ENCODE measurements at places on chromosomes 13 and 19. TPM values are rescaled to one million over a fixed set of nuclear protein-coding genes. Genes with fewer than 3 reads are reported as not detected.

Gene ONECUT3
- not detected for total RNA-seq

Gene ZNF98
- not detected for total RNA-seq

Gene MIR17HG
- total RNA-seq: 6.1 TPM

Gene CAMSAP3
- total RNA-seq: 0.24 TPM

Gene CLEC4M
- not detected for total RNA-seq

Gene AMER2
- not detected for total RNA-seq

Gene S1PR5
- 433 TPM for total RNA-seq

Gene KIR3DL2
- 89.0 TPM for total RNA-seq

Gene ISYNA1
- total RNA-seq: 40.1 TPM

Gene COPE
- total RNA-seq: 218 TPM

Gene MEDAG
- not detected for total RNA-seq

Gene BST2
- 84.8 TPM for total RNA-seq

Gene SHC2
- total RNA-seq: not detected

Gene C19orf67
- 0.53 TPM for total RNA-seq

Gene ADGRE3
- total RNA-seq: 9.1 TPM

Gene EHD2
- total RNA-seq: 0.09 TPM

Gene CEACAM7
- not detected for total RNA-seq

Gene PCSK4
- 6.0 TPM for total RNA-seq

Gene KCNN1
- not detected for total RNA-seq

Gene MBD3L2
- total RNA-seq: not detected

Gene KIR2DL4
- 7.3 TPM for total RNA-seq

Gene TTC9B
- total RNA-seq: not detected

Measured in natural killer cell (primary cell).